NCI-H510A (cell line): ENCODE measurements at places on chromosomes 5 and 9.

- no peak for DNase-seq
Observed at GRCh38 chr9:33124751-33125381, 42.3 kb downstream of the B4GALT1 start.

- no peak for DNase-seq
Observed at GRCh38 chr9:99850736-99851499, 29.2 kb downstream of the NR4A3 start.

DNA sequence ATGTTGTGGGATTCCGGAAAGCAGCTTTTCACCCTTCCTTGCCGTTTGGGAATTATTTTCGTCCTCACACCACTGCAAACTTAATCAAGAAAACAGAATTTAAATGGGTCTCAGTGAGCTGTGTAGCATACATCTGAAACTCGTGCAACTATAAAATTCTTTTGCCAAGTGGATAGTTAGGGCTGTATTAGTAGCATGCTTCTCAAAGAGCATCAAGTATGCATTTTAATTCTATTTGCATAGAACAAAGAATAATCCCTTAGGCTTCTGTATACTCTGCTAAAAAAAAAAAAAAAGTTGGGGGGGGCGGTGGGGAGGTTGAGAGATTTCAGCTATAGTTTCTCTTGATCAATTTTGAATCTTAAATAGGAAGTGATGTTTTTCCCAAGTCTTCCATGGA is 11.8 kb upstream of the APBA1 start:
- DNase-seq: no peak

DNA sequence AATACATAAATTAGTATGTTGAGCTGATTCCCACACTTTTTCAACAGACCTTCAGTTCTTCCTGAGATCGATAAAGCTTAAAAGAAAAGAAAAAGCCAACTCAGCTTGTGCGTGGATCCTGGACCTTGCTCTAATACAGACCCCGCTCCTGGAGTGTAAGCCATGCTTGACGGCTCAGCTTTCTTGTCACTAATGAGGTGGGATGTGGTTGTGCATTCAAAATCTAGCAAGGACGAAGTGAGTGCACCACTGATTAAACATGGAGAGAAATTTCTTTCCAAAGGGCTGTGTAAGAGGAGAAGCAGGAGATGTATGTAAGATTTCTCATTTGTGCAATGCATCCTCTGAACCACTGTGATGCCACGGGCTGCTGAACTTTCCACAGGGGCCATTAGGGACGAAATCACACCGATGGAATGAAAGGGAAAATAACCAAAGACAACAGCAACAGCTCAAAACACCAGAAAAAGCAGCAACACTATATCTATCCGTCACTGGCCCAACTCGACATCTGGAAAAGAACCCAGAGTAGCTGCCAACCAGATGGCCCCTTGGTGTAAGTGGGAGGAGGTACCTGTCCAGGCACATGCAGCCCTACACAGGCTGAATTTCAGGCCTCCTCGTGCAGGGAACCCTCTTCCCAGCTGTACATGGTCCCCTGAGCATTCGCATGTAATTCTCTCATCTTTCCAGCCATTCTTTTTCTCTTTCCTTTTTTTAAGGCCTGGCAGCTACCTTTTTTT is 178.9 kb downstream of the SREK1 start:
- no peak for DNase-seq

DNA sequence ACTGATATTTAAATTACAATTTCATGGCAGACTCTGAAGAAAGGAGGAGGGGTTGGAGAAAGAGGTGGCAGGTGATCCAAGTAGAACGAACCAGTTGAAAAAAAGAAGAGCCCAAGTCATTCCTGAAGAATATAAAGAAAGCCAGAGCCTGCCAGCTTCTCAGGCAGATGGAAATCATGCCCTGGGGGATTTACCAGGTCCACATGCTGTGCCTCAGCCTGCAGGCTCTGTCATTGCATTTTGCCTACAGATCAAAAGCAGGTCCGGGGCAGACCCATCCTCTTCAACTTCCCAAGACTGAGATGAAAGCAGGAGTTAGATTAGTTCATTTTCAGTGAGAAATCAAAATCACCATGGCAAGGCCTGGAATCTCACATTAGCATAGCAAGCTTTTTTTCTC is 48.5 kb downstream of the GDNF start:
- DNase-seq: no peak

- DNase-seq: no peak
Observed at GRCh38 chr9:129989740-129990139, 53.2 kb downstream of the FNBP1 start.

- DNase-seq: no peak
Observed at GRCh38 chr5:8943301-8943700, 602.6 kb downstream of the SEMA5A start.

- no peak for DNase-seq
Observed at GRCh38 chr5:105982526-105982925, 1688.2 kb downstream of the EFNA5 start.

- no peak for DNase-seq
Observed at GRCh38 chr9:113771199-113771598, 104.9 kb upstream of the ZNF618 start.

DNA sequence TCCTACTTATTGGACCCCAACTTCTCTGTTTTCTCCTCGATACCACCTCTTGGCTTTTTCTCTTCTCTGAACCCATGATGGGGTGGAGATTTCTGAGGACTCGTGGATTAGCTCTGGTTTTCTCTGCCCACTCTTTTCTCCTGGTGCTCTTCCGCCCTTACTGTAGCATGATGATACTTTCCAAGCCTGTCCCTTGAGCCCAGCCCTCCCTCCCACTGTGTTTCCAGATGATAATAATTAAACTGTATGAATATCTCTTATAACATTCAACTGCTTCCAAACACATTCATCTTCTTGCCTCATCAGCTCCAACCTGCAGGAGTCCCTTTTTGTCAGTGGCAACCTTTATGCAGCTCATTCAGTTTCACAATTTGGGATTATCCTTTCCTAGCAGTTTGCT is 494.2 kb upstream of the KLF4 start:
- no peak for DNase-seq

DNA sequence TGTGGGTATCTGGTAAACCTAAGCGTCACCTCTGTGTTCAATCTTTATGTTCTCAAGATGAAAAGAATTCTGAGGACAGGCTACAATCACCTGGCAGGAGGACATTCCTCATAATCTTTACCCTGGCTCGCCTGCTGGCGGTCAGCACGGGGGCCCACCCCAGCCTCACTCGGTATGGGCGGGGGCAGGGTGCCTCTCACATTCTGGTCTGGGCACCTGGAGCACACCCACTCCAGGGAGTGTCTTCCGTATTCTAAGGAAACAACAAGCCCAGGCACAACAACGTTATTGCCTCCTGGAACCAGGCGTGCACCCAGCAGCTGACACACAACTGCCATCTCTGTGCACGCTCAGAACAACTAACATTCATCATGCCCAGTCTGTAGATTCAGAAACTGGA is 179.8 kb downstream of the ROR2 start:
- no peak for DNase-seq

GRCh38 chr9:37679649-37680402 is 29.1 kb downstream of the FRMPD1 start:
- no peak for DNase-seq

DNA sequence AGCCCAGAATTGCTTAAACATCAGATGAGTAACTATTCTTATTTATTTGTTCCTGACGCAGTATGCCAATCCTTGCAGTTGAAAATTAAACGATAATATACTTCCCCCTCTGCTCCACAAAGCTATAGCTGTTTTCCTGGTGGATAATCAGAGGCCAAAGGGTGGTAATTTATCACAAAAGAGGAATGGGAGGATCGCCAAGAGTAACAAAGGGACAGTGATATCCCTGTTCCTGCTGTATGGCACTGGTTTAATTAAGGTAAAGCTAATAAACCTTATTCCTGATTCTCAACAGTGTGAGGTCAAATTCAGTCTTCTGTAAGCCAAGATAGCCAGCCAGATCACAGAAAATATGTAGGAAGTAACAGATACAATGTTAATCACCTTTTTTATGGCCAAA is 33.4 kb upstream of the PTGER4 start:
- no peak for DNase-seq

DNA sequence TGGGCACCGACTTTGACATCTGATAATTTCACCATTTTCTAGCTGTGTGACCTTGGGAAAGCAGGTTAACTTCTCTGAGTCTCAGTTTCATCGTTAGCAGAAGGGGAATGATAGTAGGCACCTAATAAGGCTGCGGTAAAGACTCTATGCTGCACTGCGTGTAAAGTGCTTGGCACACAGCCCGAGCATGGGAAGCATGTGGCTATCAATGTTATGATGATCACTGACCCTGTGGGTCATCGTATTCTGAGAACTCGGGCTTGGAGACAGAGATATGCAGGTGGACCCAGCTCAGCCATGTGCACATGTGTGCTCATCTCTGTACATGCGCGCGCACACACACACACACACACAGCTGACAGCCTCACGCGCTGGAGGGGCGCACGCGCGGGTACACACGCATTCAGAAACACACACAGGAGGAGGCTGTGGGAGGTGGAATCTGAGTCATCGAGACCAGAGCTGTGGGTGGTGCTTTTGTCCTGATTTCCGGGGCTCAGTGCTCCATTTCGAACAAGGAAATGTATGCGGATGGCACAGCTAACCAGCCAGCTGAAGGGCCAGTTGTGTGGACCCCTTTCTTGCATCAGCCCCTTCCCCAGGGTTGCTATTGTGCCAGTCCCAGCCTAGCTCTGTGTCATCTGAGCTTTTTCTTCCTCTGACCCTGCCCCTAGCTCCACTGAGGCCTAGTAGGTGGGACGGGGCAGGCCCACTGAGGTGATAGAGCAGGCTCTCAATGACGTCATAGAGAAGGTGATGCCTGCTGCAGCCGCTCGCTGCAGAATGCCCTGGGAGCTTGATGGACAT is 11.1 kb upstream of the ARAP3 start:
- DNase-seq: no peak

- DNase-seq: no peak
Observed at GRCh38 chr9:7844242-7844641, 44.7 kb upstream of the DMAC1 start.

- no peak for DNase-seq
Observed at GRCh38 chr5:93154535-93154934, 426.5 kb downstream of the NR2F1-AS1 start.

DNA sequence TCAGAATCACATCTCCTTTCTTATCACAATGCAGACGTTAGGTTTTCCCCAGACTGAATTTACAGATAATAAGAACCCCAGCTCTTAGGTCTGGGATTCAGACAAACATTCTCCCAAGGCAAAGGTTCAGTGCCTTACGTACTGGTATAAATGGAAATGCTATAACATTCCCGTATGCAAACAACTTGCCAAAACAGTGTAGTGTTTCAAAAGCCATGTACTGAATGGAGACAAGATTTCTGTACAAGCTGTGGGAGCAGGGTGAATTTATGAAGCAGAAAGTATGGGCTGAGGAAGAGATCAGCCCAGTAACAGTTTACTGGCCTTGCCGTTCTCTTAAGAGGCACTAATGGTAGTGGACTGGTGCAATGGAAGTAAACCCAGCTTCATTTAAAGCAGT is 225.5 kb upstream of the ZNF462 start:
- no peak for DNase-seq

DNA sequence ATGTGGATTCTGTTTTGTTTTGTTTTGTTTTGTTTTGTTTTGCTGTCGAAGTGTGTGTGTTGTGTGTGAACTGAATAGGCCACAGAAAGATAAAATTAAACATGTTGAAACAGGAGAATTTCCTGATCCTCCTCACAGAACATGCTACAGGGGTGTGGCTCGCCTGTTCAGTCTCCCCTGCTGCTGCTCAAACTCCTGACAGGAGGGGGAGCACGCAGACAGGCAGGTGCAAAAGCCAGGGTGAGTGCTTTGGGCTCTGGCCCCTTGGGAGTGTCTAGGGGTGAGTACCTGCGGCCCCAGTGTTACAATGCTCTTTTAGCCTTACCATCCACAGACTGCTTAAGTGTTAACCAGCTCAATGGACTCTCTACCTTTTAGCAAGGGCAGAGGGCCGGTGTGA is 473.5 kb downstream of the MAT2B start:
- DNase-seq: no peak

GRCh38 chr5:118777189-118777736 is 211.1 kb downstream of the DTWD2 start:
- DNase-seq: no peak

GRCh38 chr9:114057161-114057885 is 20.8 kb downstream of the AMBP start:
- no peak for DNase-seq

GRCh38 chr5:5799229-5799628 is 376.8 kb downstream of the ICE1 start:
- no peak for DNase-seq

DNA sequence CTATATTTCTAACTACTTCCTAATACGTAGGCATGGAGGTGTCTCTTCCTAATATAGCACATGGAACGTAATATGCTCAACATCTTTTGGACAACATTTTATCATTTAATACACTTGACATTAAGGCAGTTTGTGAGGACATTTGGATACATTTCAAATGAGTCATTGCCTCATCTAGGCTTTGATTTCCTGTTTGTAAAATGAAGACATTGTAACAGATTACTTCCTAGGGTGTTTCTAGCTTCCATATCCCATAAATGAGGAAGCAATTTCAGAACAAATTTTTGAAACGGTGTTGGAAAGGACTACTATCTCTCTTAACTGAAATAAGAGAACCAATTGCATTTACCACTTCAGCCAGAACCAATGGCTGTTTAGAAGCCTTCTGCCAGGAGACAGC is 38.7 kb downstream of the SLC28A3 start:
- no peak for DNase-seq

- DNase-seq: peak; percentile 58
Observed at GRCh38 chr9:113876151-113876992, at the start of gene ZNF618. Gene ZNF618, plus strand, starts transcription at chr9:113876309. Its CDS starts 72 bp downstream, at chr9:113876381.
